ENCODE measurements at places on chromosomes 6 and 20.
A peak's percentile ranks its signal among the peaks of the same experiment; 100 is the strongest.

DNA sequence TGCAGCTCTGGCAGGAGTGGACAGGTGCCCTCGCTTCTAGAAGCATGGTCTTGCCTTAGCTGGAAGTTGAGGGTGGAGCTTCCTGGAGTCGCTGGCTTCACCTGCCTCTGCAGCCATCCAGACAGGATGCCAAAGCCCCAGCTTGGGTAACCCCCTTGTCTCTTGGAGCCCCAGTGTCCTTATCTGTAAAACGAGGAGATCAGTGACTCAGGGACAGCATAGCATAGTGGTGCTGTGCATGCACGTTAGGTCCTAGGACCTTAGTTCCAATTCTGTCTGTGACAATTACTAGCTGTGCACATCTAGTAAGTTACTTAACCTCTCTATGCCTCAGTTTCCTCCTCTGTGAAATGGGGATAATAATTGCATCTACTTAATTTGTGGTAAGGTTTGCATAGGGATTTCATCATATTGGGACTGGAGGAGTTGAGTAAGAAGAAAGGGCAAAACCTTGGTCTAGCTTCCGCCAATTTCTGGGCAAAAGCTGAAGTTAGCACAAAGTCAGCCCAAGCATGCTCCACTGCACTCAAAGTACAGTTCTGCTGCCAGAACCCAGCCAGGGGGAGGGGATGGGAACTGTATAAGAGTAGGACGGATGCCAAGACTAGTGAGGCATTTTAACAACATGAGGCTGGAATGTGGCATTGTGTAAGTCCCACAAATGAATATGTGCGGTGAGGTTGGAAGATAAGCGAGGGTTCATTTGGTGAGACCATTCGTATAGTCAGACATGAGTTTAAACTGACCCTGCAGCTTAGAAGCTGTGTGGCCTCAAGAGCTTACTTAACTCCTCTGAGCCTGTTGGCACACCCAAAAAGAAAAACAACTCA, 24.5 kb downstream of the TOX2 start:
- DNase-seq, result no peak

DNA sequence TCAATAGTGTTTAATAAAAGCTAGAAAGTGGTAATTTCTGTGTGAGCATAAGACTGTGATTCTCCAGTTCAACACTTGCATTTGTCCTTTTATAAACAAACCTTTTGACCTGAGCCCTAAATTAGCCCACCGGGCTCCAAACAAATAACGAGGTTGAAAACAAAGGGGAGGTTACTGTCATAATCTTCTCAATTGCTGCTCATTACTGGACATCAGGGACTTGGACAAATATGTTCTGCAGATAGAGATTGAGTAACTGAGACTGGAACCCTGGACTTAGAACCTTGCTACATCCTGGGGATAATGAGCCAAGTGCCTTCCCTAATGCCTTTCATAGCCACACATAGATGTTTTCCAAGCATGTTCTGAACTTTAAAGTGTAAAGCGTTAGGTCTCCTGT, 84.2 kb upstream of the PCSK2 start:
- no peak for DNase-seq

DNA sequence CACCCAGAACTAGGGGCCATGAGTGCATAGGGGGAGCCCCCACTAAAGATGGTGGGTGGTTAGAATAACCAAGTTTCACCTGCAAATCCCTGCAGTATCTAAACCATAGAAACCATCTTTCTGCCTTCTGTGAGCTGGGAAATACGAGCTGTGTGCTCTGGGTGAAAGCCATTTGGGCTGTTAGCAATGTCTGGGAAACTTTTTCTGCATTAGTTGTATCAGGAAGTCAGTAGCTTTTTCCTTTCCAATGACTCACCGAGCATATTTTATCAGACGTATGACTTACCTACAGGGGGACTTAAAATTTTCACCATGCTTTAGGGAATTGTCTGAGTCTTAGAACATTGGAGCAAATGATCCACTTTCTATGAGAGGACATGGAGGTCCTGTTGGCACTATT, 584.0 kb downstream of the QKI start:
- no peak for DNase-seq

DNA sequence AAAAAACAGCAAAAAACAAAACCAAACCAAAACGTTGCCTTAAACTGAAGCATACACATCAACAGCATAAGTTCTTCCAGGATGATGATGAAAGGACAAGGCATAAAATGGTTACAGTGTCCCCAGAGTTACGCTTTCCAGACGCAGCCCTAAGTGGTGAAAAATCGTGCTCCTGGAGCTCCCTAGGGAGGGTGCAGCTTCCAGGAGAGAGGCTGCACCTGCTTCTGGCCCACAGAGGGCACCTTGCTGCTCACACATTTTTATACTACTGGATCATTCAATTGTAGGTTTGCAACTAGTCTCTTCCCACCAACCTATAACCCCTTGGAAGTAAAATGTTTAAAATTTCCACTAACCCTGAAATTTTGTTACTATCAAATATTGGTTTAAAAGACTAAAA, 115.0 kb downstream of the PRKN start:
- no peak for DNase-seq

DNA sequence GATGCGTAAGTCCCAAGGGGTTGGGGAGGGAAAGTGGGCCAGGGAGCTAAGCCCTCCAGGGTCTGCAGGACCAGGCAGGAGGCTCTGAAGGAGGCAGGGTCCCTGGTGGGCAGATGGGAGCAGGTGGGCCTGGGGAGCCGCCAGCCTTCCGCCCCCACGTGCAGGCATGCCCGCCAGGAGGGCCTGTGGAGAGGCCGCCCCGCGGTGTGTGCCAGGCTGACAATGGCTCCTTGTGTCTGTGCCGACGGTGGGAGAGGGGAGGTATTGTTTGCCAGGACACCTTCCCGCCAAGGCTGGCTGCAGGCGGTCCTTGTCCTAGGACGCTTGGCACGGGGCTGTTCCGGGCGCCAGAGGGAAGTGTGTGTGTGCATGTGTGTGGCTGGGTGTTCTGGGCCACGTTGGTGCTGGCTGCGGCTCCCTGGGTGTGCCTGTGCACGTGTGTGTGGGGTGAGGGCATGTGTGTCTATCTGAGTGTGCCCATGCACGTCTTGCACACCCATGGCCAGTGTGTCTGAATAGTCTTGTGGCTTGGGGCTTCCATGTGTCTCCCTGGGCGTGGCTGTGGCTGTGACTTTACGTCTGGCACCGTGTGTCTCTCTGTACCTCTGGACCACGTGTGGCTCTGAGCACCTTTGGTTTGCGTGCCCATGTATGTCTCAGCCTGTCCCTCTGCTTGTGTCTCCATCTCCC, 153.0 kb downstream of the CEBPB start:
- no peak for DNase-seq

- DNase-seq, result no peak
Measured at GRCh38 chr6:20266851-20267608, 54.8 kb upstream of the MBOAT1 start.

DNA sequence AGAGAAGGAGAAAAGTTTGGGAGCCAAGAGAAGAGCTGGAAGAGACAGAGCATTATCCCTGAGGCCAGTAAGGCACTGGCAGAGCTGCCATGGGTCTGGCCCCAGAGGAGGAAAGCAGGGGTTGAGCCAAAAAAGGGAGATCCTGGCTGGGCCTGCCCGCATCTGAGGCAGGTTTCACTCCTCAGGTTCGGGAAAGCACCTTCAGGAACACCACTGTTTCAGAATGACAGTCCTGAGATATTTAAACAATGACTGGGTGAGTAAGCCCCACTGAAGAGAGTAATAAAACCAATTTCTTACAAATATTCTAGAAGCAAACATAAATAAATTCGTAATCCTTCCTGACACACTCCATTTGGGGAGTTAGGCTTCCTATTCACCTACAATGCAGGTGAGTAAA, 152.2 kb downstream of the BACH2 start:
- no peak for DNase-seq

DNA sequence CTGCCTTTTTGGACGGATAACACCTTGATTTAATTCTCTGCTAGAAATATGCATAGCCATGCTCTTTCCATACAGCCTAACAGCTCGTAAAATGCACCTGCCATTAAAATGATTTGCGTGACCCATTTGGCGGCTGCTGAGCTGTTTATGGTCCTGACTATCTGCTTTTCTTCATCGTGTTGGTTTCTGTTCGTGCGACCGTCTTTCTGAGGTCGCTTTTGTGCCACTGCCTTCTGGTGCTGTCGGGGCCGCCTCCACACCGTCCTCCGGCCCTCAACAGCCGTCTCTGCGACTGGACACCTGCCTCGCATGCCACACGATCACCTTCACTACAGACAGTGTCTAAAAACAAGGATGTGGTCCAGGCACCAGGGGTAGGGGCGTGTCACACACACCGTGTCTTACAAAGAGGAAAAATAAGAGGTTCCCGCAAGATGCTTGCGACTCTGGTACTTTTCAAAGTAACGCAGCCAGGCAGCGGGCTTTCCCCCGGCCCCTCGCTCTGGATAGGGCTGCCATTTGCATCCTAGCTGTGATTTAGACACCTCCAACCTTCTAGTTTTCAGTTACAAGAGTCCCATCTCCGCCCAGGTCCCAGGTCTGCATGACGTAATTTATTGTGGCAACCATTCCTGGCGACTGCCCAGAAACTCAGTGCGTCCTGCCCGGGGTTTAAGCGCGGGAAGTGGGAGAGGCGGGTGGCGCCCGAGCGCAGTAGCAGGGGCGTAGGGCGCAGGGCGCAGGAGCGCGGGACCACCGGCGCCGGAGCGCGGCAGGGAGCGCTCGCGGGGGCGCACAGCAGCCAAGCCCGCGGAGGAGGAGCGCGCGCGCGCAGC, at the start of gene STMND1:
Gene STMND1, plus strand, starts transcription at position 629 of the 836 bp plus-strand sequence. CDS start 208 bp downstream, outside the sequence.
- peak; percentile 59 for DNase-seq

GRCh38 chr6:35044145-35044745, 96.9 kb downstream of the TCP11 start:
- no peak for DNase-seq

DNA sequence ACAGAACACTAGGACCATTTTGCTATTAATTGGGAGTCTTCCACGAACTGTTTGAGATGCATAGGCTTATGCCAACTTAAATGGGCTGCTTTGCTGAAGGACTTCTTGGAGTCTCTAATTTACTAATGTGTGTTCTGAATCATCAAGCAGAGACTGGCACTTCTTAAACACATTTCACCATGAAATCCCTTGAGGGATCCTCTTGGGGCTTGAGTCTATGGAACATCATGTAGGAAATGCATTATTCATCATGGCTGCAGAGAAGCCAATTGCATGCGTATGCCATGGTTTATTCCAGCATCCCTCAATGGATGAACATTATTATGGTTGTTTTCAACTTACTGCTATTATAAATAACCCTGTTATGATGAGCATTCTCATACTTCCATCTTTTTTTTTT, 73.4 kb downstream of the FGD2 start:
- DNase-seq, result no peak

- DNase-seq, result no peak
Measured at GRCh38 chr6:1111361-1111760, 200.5 kb upstream of the FOXQ1 start.

- no peak for DNase-seq
Measured at GRCh38 chr6:106272287-106272686, 53.3 kb downstream of the ATG5 start.

DNA sequence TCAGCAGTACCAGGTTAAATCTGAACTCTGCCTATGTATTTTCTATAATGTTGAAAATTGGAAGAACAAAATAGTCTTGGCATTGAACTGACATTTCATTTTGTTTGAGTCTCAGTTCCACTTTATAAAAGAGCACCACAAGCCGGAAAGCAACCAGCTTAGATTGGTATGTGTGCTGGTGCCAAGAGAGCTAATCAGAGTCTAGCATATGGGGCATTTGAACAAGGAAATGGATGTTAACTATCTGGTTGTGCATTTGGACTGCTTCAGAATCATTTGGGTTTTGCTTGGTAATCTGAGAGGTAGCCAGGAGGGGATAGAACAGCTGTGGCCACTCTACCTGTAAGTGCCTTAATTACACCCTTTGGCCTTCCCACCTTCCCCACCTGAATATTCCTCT, 184.8 kb downstream of the GRIK2 start:
- DNase-seq, result no peak

GRCh38 chr6:46174904-46175303, 4.1 kb upstream of the ENPP5 start:
- DNase-seq, result no peak

DNA sequence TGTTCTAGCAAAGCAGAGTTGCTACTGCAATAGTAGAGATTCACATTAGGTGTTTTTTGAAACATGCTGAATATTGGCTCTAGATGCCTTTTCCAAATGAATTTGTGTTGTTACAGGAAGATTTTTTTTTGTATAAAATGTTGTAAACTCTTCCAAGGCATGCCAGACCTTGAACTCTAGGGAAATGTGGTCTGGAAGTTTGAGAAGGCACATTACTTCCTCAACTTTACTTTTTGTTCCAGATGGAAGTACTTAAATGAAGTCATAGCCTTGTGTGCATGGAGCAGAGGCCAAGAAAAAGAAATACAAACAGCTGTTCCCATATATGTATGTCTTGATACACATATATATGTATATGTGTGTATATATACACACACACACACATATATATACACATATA, 585.7 kb upstream of the MARCKS start:
- no peak for DNase-seq

GRCh38 chr6:1870251-1870650, 260.5 kb downstream of the FOXC1 start:
- DNase-seq, result no peak
